ENCODE measurements at places on chromosomes 5 and 9. TPM values are rescaled to one million over a fixed set of nuclear protein-coding genes. Genes with fewer than 3 reads are reported as not detected.

DNA sequence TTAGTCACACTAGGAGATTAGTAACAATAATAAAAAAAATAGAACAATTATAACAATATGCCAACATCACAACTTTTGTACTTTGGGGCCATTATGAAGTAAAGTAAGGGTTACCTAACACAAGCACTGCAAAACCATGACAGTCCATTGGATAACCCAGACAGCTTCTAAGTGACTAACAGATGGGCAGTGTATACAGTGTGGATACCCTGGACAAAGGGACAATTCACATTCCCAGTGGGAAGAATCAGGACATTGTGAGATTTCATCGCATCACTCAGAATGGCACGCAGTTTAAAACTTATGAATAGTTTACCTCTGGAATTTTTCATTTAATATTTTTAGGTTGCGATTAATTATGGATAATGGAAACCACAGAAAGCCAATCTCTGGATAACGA, 45.6 kb upstream of the JADE2 start:
- DNase-seq = no peak

GRCh38 chr5:56851258-56851941, 36.1 kb downstream of the MAP3K1 start:
- DNase-seq = no peak

DNA sequence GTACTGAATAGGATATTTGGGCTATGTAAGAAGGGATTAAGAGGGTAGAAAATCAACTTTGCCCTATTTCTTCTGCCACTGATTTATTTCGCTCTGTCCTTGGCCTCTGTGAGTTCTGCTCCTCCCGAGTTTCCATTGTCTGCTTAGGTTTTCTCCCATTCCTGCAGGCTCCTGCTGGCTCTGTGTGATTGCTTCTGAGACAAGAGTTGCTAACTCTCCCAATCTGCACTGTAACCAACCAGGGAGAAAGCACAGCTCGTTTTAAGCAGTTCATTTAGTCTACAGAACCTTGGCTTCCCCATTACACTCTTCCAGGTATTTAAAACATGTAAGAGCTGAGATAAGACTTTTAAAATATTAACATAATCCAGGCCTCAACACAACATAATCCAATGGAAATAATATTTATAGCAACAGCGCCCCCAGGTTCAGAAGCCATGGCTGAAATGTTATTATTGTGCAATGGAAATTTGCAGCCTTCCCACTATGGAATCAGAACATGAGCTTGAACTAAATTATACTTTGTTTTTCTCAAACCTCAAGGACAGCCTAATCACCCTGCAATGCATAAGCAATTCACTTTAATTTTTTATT, 203.5 kb downstream of the ERCC6L2 start:
- no peak for DNase-seq

DNA sequence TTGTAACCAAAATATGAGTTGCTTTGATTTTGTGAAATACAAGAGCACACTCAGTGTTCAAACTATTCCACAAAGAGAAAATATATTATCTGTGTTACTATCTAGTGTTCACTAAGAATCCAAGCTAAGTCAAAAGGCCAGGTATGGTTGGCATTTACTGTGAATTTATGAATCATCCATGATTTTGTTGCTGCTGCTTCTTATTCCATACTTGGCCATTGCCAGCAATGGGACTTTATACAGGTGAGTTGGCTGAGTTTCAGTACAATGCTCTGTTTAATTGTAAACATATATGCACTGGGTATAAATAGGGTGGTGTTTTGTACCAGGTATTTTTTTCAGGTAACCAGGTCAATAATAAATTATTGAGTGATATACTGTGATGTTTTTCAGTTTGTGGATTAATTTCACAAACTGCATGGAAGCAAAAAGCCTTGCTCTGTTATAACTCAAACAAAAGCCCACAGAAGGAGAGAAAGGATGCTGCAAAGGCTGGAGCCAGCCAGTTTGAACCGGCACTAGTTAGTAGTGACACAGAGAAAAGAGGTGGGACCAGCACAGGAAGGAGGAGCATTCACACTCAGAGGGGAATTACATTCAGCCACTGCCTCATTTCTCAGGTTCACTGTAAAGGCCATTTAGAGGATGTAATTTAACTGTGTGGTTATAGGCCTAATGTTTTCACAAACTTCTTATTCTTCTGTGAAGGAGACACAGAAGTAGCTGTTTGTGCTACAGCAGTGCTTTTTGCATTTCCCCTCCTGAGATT, 381.8 kb downstream of the ADGRV1 start:
- peak; percentile 47 for DNase-seq

DNA sequence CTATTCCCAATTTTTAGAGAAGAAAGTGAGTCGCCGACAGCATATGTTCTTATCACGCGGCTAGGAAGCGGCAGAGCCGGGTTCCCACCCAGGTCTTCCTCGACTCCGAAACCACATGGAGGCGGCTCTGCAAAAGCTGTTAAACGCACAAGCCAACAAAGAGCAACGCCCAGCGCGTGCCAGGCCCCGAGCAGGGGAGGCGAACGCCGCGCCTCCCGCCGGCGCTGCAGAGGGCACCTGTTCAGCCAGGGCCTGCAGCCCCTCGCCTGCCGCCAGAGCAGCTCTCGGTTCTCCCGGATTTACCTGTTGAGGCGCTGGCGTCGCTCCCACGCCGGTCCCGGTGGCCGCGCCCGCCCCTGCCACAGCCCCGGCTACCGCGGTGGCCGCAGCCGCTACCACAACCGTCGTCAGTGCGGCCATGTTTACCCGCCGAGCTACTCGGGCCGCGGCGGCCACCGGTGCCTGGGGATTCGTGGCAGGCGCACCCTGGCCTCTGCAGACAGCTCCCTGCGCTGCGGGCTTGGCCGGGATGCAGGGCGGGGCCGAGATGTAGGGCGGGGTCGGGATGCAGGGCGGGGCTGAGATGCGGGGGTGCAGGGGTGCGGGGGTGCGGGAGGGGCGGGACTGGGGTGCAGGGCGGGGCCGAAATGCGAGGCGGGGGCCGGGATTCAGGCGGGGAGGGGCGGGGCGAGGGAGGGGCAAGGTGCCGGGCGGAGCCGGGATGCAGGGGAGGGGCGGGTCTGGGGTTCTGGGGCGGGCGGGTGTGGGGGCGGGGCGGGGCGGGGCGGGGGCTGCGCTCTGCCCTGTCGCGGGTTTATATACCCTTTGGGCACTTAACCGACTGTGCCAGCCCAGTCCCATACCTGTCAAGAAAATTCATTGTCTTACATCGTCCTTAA, at the start of gene CCDC112:
Gene CCDC112 (minus strand): TSS at position 531 of the 899 bp plus-strand sequence. CDS start 111 bp downstream, at position 420.
- peak; percentile 37 for DNase-seq

GRCh38 chr5:159826351-159827214, 89.7 kb upstream of the ADRA1B start:
- no peak for DNase-seq

ROPN1L gene
- 0.25 TPM for polyA plus RNA-seq

IL5 gene
- polyA plus RNA-seq = not detected

OCLN gene
- polyA plus RNA-seq = 1.6 TPM

DNA sequence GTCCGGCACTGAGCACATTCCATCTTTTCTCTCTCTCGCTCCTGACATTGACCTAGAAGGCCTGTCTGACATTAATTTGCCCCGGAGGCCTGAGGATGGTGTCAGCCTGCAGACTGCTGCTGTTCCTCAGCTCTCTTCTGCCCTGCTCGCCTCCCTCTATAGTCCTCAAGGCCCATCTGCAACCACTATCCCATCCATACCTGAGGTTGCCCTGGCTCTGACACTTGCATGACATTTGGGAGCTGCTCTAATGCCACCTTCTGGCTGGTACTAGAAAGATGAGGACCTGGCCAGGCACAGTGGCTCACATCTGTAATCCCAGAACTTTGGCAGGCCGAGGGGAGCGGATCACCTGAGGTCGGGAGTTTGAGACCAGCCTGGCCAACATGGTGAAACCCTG, 38.6 kb upstream of the GGTA1 start:
- DNase-seq = no peak

TRIM7 gene
- 20.4 TPM for polyA plus RNA-seq

DNA sequence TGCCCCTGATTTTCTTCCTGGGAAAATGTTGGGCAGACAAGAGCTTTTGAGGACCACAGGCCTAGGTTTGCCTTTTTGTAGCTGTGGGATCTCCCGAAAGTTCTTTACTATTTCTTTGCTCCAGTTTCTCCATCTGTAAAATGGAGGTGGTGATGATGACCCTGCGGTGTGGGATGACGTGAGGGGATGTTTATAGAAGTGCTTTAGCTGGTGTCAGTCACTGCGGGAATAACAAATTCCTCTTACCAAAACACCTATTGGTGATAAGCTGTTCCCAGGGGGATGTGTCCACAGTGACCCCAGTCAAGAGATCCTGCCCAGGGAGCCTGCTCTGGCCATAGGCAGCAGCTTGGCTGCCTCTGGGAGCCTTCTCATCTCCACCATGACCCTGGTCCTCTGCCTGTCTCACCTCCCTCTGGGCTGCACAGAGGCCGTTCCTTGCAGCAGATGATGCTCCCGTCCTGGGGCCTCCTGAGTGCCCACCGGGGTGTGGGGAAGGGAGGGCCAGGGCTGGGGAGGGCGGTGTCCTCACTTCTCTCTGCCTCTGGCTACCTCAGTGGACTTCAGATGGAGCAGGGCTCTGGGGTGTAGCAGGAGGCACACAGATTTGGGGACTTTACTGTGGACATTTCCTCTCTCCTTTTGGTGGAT, 77.2 kb downstream of the COL15A1 start:
- no peak for DNase-seq

EQTN gene
- not detected for polyA plus RNA-seq

- DNase-seq = no peak
These were observed 9.9 kb upstream of the PCSK5 start for GRCh38 chr9:75880618-75881017.

GRCh38 chr5:164203581-164204225, 698.3 kb downstream of the MAT2B start:
- DNase-seq = no peak

SLC28A3 gene
- not detected for polyA plus RNA-seq

DNA sequence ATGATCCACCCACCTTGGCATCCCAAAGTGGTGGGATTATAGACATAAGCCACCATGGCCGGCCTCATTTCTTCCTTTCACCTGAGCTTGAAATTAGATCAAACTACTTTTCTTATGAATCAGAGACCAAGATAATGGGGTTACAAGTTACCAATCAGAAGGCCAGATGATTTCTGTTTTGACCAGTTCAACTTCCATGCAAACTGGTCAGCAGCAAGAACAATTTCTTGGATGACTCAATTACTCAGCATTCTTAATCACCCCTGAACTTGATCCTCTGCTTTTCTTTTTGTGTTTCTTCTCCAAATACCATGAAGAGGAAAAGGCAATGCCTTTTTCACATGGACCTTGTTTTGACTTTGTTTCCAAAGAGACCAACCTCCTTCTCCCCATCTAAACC, 10.0 kb upstream of the PLIN2 start:
- no peak for DNase-seq

ZFP37 gene
- polyA plus RNA-seq = 3.5 TPM

GPR151 gene
- polyA plus RNA-seq = not detected

GRCh38 chr9:126569036-126569435, 44.7 kb upstream of the LMX1B start:
- no peak for DNase-seq

ENDOG gene
- polyA plus RNA-seq = 25.2 TPM

DNA sequence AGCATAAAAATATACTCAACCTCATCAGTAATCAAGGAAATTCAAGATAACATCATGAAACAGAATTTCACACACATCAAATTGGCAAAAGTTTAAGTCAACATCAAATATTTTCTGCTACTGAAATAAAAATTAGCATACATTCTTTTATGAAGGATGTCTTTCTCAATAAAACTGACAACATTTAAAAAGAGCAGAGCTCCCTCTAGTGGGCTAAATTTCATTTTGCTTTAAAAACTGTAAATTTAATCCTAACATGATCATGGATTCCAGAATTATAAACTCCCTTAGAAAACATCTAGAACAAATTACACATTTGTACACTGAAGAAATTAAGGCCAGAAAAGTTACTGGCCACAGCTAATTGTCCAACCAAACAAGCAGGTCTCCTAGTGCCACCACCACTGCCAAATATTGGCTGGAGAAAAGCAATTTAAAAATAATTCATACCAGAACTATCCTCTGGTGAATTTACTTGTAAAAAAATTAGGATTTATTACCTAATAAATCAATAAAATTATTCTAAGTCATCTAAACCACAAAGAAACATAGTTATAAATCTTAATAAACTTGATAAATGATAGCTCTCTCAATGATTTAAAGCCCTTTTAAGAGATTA, 31.2 kb downstream of the DEPDC1B start:
- peak; percentile 18 for DNase-seq

GRCh38 chr5:125244531-125244930, 498.1 kb upstream of the ZNF608 start:
- DNase-seq = no peak

DNA sequence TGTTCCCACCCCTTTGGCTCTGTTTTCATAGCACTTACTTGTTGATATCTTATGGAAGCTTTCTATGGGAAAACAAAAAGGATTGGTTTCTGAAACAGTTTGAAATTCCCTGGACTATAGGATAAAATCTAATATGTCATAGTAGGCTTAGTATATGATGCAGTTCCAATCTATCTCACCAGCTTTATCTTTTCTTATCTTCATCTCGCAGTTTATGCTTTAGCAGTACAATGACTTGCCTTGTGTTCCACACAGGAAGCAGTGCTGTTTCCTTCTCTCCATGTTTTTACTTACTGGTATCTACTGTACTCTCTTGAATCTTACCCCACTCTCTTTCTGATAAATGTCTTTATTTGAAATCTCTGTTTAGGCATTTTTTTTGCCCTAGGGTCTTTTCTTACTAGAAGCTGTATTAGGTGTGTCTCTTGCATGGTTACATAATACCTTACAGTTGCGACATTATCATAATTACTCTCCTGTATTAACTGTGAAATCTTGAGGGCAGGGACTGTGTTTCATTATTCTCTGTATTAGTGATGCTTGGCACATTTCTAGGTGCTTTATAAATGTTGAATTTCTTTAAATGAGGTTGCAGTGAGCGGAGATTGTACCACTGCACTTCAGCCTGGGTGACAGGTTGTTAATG, 76.3 kb downstream of the FOCAD start:
- no peak for DNase-seq

- no peak for DNase-seq
These were observed 1176.1 kb downstream of the CDH9 start for GRCh38 chr5:25862276-25862675.

DNA sequence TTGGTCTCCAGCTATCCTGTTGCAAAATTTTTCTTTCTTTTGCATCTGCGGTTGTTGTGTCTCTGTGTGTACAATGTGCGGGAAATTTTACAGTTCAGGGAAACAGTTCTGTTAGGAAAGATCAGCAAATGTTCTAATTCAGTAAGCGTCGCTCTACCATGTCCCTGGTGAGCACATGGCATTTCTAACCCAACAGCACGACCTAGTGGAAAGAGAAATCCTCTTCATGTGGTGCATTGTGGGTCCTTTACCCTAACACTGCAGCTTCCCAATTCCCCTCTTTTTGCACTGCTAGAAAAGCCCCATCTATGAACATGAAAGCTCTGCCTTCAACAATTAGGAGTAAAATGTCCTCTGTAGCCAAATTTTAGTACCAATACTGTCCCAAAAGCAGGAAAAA, 974.2 kb upstream of the CDH9 start:
- DNase-seq = no peak

- no peak for DNase-seq
These were observed 147.2 kb downstream of the SEC61B start for GRCh38 chr9:99369327-99369722.

GRCh38 chr9:129666575-129666974, 1.1 kb downstream of the PRRX2 start:
- no peak for DNase-seq

HTR1A gene
- polyA plus RNA-seq = not detected

OSMR gene
- 10.5 TPM for polyA plus RNA-seq

GRAMD2B gene
- 11.8 TPM for polyA plus RNA-seq
